ENCODE measurements at places on chromosomes 3 and 15. TPM values are rescaled to one million over a fixed set of nuclear protein-coding genes. Genes with fewer than 3 reads are reported as not detected.

DNA sequence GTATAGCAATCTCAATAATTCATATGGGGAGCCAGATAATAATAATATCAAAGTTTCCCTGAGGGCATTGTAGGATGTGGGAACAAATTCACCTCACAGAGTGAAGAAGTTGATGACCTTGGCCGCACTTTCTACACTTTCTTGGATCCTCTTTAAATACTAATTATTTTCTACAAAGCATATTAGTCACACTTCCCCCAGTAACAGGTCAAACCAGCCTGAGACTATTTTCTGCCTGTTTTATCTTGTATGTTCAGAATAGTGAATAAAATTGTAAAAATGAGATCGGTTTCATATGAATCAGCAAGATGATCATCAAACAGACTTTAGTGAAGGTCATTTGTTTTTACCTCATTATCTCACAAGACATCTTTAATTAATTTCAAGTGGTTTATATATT is 2.3 kb upstream of the OR5K3 start:
- ATAC-seq, result no peak

GRCh38 chr3:186214670-186215069 is 105.8 kb upstream of the ETV5 start:
- ATAC-seq, result no peak

GRCh38 chr3:178536211-178537079 is at the start of gene KCNMB2:
KCNMB2 (plus strand) TSS chr3:178536436.
- peak; percentile 43 for ATAC-seq

DNA sequence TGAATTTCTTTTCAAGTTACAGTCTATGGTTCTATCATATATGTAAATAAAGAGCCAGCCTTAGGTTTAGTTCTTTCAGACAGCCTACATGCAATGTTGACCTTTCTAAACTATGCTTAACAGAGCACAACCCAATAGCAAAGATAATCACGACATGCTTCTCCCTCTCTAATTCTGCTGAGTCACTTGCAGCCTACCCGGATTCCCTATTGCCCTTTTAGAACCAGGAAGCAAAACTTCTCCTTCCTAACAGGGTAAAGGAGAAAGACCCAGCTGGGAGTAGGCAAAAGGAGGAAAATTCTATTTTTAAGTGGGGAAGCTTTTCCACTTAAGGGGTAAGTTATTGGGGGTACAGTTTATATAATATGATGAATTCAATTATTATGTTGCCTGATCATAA is 79.3 kb downstream of the SLC7A14 start:
- no peak for ATAC-seq

DNA sequence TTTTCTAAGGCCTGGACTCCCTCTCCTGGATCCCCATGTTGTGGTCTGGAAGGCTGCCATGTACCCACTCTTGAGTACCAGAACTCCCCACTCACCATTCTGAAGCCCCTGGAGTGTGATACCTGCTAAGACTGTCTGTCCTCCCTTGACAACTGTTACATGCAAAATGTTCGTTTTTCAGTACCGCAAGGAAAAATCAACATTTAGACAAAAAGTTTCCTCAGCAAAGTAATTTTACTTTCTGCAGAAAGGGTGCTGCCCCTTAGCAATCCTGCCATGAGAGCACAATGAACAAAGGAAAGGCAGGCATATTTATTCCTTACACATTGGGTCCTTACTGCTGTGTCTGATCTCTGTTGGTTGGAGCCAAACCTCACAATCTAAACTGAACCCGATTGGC is 7.0 kb upstream of the GK5 start:
- no peak for ATAC-seq

GRCh38 chr3:132189601-132190000 is 127.6 kb upstream of the ACP3 start:
- no peak for ATAC-seq

GRCh38 chr3:63351159-63352007 is 73.3 kb downstream of the SYNPR start:
- ATAC-seq, result no peak

GRCh38 chr15:77505556-77505955 is 84.9 kb downstream of the HMG20A start:
- no peak for ATAC-seq

DNA sequence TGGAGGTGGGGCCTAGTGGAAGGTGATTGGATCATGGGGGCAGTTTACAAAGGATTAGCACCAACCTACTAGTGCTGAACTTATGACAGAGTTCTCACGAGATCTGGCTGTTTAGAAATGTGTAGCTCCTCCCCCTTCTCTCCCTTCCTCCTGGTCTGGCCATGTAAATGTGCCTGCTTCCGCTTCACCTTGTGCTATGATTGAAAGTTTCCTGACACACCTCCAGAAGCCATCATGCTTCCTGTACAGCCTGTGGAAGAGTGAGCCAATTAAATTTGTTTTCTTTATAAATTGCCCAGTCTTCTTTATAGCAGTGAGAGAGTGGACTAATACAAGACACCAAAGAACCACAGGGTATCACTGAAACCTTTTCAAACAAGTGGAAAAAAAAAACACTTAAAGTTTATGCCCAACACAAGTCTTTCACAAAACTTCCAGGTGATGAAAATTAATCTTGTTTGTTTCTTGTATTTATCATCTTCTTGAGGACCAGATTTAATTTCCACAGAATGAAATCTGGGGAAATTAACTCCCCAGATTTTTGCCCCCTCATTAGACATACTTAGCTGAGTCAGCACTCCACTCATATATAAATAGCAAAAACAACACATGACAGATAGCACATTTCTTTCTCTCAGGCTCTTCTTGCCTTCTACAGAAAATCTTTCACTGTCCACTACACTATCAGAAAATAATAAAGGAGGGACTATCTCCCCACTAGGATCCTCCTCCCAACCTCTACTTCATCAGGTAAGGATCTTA is 847.2 kb downstream of the TUSC7 start:
- ATAC-seq, result no peak

DNA sequence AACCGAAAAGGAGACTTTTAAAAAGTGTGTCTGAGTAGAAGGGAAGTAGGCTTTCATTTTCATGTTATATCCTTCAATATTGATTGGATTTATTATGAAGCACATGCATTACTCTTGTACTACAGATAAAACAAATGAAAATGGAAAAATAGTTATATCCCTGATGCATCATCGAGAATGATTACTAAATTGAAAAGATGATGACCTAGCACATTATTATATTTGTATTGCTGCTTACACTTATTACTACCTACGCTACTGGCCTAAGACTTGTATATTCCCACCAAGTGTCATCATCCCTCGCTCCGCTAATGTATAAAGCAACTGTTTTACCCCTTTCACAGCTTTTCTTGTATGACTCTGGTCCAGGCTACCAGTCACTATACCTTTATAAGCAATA is 922.4 kb downstream of the DIPK2A start:
- ATAC-seq, result no peak

DNA sequence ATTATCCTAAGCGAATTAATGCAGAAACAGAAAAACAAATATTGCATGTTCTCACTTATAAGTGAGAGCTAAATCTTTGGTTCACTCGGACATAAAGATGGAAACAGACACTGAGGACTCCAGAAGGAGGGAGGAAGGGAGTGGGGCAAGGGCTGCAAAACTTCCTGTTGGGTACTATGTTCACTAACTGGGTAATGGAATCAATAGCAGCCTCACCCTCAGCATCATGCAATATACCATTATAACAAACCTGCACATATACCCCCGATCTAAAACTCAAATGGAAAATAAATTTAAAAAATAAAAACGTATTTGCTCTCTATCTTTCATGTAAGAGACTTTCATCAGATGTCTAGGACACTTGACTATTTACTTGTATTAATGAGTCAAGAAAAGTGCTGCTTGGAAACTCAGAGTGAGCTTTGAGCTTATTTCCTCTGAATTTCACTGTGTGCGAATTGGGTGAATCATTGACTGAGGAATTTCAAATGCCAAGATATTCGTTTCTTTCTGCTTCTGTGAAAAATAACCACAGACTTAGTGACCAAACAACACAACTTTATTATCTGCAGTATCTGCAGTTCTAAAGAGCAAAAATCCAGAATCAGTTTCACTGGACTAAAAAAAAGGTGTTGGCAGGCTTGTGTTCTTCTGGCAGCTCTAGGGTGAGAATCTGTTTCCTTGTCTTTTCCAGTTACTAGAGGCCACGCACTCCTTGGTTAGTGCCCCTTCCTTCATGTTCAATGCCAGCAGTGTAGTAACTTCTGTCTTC is 18.4 kb downstream of the TM4SF18 start:
- ATAC-seq, result no peak

DNA sequence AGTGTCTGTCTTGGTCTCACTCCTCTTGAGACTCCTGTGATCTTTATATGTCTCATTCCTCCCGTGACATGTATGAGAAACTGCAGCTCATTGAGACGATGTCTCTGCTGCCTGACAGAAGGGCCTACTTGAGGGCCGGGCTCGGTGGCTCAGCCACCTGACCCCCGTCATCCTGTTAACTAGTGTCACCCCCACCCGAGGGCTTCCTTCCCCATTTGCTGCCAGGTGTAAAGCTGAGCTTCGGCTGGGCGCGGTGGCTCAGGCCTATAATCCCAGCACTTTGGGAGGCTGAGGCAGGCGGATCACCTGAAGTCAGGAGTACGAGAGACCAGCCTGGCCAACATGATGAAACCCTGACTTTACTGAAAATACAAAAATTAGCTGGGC is 12.7 kb downstream of the SEMA4B start:
- ATAC-seq, result no peak

DNA sequence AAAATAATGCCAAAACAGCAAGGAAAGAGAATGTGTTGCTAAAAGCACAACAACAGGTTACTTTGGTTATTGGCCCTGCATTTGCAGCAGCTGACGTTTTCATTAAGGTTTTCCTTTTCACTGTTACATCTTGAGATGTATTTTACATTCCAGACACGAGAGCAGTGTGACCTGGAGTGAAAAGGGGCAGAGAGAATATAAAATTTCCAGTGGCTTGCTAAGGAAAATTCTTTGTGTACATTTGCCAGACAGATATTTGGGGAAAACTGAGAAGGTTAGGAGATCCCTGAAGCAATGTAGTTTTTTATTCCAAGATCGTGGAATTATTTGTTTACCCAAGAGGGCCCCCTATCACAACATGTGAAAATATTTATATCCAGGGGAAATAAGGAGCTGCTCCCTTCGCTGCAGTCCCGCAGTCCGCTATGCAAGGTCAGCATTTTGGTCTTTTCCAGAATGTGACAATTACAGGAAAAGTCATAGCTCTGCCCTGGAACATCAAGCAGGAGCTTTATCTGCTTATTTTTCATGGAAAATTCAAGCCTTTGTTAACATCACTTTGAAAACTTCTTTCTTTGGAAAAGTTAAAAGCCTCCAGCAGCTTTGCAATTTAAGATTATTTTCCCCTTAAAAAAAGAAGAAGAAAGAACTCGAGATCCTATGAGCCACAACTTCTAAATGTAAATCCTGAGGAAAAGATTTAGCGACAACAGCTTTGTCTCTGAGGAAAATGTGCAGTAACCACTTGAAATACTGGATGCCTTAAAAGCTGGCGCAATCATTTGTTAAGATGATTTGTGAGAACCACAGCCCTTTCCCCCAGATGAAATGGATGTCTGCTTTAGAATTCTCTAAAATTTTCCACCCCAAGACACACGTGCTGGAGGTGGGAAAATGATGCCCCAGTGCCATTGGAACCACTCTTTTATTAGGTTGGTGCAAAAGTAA is 256.4 kb upstream of the TPM1 start:
- no peak for ATAC-seq

DNA sequence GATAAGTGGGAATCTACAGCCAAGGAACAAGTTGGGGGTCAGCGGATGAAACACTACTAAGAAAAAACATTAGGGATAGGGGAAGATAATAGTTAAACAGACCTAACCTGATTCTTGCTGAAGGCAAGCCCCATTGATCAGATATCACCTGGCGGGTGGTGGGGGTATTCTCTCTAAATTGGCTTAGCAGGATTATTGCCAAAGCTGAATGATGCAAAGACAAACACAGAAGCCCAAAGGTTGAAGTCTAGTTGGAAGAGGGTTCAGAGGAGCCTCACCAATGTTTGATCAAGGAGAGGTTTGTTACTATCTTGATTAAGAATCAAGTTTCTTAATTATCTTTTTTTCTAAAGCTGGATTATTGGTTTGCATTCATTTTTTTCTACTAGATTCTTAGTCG is 371.9 kb upstream of the CNTN4 start:
- no peak for ATAC-seq

- peak; percentile 18 for ATAC-seq
These were observed 118.8 kb downstream of the LPP start for GRCh38 chr3:188272481-188273372.

GRCh38 chr3:100108464-100109079 is 5.7 kb downstream of the FILIP1L start:
- ATAC-seq, result no peak

Gene MAP1A
- 28.9 TPM for total RNA-seq

Gene C3orf20
- 0.13 TPM for total RNA-seq

Gene ADGRG7
- total RNA-seq, result not detected

Gene PRR23A
- total RNA-seq, result not detected

Gene SGO1
- not detected for total RNA-seq

Gene PTPRG
- total RNA-seq, result 81.9 TPM

Gene POPDC2
- total RNA-seq, result 98.2 TPM

Gene ALCAM
- 62.0 TPM for total RNA-seq

Gene SLC15A2
- total RNA-seq, result 7.1 TPM

Gene SHC4
- 1.4 TPM for total RNA-seq

Gene POU1F1
- total RNA-seq, result not detected
